ENCODE measurements at places on chromosomes 7 and 10.

DNA sequence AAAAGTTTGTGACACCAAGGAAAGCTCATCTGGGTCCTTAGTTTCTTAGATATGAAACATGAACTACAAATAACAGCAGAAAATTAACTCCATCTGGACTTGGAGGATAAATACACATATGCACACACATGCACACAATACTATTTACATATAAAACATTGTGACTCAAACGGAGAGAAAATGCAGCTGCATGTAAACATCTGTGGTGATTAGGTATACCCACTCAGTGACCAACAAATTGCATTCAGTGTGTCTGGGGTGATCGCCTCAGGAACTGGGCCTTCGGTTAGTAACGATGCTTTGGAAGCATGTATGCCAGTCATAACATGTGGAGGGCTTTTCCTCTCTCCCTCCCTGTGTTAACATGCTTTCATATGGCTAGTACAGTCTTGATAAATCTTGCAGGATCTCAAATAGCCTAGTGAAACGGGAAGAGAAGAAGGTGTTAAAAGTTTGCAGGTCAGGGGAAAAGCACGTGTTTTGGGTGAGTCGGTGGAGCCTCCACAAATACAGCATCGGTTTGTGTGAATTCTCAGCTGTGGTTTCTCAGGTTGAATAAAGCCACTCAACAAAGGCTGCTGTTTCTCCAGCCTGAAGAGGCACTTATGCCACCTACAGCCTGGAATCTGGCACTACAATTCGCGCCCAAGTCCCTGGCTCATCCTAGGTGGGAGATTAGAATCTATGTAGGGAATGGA, 8.7 kb upstream of the GLRX3 start:
- DNase-seq = peak; percentile 69

DNA sequence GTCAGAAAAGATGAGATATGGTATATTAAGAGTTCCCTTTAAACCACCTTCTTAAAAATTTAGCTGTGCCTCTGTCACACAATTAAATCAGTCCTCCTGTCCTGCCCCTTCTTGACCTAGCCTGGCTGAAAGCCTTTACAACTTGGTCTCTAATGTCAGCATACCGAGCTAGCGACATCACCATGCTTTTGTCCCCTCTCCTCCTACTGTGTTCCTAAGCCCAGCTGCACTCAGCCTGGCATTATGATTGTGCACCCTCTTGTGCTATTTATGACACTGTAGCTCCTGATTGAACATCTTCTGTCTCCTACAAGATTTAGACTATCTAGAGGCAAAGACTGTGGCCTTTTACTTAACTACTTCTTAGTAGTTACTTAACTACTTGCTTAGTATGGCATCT, 29.2 kb downstream of the TDRD1 start:
- no peak for DNase-seq

DNA sequence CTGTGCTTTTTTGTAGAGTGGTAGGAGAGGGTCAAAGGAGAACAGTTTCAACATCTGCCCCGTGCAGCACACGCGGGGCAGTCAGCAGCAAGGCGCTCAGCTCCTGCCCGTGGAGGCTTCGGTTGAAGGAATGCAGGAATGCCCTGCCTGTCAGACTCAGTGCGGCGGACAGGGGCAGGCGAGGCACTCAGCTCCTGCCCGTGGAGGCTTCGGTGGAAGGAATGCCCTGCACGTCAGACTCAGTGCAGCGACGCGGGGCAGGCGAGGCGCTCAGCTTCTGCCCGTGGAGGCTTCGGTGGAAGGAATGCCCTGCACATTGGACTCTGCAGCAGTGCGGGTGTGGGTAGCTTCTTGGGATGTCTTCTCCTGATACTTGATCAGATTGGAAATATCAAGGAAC, 37.0 kb downstream of the PPP2R2D start:
- no peak for DNase-seq

- peak; percentile 78 for DNase-seq
Observed at GRCh38 chr10:36779238-36779846, 346.1 kb upstream of the ANKRD30A start.

GRCh38 chr10:18179891-18180290, 39.7 kb downstream of the CACNB2 start:
- peak; percentile 75 for DNase-seq

DNA sequence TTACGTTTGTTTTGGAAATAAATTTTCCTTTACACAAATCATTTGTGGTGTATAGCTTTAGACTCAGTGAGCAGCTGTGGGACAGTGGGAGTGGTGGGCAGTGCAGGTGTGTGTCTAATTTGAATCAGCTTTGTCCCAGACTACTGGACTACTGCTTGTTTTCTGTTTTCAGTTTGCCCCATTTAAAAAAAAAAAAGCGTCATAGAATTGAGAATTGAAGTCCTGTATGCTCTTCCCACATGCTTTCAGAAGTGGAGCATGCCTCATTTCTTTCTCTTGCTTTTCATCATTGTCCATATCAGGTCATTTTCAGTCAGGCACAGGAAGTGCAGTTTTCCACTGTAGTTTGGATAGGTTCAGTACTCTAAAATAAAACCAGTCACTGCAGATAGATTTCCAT, 66.1 kb downstream of the SHH start:
- DNase-seq = no peak

DNA sequence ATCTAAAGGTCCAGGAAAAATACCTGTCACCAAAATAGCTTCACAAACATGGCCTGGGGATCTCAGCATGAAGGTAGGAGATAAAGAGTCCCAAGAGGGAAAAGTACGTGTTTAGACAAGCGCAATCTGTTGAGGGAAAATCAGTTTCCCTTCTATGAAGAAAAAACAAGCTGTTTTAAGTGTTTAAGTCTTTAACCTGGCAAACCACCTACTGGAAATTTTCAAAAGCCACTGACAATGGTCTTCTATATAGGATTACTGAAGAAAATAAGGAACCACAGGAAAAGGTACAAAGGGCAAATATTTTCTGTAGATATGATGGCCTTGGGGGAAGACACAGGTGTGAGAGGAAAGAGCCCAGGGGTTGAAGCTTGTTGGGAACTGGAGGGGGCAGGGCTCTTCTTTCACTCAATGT, 21.2 kb downstream of the ALDH18A1 start:
- DNase-seq = no peak

GRCh38 chr7:134060874-134061273, 66.3 kb upstream of the LRGUK start:
- DNase-seq = no peak

DNA sequence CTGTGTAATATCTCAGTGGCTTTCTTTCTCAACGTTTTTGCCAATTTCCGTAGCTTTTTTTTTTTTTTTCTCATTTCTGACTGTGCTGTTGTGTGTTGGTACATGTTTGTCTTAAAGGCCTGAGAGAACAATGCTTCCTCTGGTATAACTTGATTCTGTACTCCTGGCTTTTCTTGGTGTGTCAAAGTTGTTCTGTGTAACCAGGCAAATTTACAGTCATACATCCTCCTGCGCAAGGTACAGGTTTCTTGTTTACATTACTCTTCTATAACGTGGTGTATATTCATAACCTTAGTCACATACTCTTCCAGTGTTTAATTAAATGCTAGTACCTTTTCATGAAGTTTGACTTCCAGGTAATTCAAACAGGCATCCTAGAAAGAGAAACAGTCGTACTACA, 8.3 kb upstream of the ARHGAP12 start:
- no peak for DNase-seq

- DNase-seq = no peak
Observed at GRCh38 chr7:155285423-155285822, 12.3 kb upstream of the INSIG1 start.

- DNase-seq = no peak
Observed at GRCh38 chr10:73060738-73061635, 35.7 kb downstream of the P4HA1 start.

DNA sequence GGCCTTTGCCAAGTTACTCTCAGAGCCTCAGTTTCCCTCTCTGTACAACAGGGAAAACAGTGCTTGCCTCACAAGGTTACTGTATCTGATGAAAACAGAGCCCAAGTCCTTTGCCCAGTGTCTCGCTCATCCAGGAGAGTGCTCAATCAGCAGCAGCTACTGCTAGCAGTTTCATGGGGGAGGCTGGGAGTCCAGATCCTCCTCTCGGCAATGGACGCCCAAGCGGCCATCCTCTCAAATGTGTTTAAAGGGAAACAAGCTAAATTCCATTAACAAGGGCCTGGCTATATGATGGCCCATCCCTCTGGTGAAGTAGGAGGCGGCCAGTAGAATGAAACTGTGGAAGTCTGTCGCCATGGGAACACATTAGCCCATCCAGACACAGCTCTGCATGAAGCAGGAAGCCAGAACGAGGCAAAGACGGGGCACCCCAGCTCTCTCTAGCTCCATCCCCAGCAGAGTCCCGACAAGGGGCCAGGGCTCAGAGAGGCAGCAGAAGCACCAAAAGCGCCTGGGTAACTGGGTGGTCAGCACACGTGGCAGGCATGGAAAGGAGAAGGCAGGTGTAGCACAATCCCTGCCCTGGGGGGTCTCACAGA, 35.2 kb downstream of the FAM53B start:
- DNase-seq = peak; percentile 53

- no peak for DNase-seq
Observed at GRCh38 chr10:78995987-78996791, 72.6 kb upstream of the ZMIZ1 start.

GRCh38 chr10:114624951-114625780, 32.9 kb downstream of the ABLIM1 start:
- DNase-seq = no peak

DNA sequence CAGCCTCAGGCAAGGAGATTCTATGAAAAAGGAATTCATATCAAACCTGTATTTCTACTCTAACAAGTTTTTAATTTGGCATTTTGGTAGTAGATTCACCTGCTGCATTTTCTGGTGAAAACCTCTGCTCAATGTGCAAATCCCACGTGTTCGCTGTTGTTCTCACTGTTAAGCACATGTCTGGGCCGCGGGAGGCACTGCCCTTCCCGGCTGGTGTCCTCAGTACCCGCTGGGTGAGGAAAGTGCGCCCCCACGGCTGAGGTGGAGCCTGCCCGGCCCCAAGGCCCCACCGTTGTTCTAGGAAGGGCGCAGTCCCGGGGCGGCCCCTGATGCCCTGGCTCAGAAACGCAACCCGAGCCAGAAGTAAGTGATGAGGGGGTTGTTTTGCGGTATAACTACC, 193.4 kb upstream of the VWC2 start:
- no peak for DNase-seq

- DNase-seq = peak; percentile 34
Observed at GRCh38 chr7:25359471-25360059, 131.3 kb upstream of the NPVF start.

DNA sequence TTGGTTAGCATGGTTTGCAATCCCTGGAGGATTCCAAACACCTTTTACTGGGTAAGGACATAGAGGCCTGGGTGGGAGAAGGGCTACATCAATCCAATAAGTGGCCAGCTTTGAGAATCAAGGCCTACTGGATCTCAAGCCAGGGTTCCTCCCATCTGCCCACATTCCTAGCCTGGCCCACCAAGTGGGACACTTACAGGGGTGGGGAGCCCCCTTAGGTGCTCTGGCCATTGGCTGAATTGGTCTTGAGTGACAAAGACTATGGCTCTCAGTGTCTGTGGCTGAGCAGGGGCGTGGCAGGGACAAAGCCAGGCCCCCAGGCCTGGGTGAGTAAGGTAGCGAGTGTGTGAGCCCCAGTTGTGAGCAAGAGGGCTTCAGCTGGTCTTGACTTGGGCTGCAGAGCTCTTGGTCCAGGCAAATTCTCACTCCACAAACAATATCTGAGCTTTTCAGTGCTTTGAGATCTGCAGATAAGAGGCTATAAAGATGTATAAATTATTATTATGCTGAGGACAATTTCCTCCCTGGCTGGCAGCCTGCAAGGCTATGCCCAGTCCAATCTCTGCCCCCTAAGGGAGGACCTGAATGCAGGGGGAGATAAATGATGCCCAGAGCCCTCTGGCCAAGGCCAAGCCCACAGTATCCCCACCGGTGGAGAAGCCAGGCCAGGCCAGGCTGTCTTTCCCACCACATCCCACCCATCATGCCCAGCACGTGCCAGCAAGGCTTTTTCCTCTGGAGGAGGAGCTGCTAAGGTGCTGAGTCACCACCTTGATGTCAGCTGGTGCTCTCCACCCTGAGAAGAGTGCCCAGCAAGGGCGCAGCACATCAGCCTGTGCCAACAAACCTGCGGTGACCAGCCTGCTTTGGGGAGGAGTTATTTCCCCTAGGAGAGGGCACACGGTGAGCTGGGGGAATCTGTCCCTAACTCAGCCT, 80.7 kb upstream of the DUSP5 start:
- DNase-seq = no peak

DNA sequence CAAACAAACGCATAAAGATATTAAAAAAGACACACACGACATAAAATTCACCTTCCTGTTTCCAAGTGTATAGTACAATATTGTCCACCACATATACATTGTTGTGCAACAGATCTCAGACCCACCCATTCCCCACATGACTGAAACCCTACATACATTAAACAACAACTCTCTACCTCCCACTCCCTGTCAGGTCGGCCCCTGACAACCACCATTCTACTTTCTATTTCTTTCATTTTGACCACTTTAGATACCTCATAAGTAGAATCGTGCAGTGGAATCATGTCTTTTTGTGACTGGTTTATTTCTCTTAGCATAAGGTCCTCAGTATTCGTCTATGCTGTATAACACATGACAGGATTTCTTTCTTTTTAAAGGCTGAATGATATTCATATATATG, 320.5 kb downstream of the BBS9 start:
- DNase-seq = no peak

DNA sequence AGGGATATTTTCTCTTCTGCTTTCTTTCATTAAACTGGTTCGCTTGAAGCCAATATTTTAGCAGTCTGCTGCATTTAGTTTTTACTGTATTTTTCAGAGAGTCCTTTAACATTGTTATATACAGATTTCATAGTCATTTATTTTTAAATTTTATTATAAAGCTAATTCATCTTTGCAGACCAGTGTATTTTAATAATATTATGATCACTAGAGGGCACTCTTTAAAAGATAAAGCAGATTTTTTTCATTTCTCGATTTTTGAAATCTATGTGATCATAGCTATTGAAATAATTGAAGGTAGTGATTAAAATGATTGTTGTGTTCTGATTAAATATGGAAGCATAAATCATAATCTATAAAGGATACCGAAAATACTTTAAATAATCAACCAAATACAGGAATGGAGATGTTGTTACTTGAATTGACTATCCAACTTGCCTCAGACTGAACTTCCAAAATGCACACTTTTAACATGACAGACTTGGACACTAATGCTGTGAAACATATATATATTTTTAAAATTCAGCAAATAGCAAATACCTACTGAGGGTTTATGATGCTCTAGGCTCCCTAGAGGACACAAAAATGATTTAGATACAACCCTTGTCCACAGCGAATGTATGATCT, 35.2 kb downstream of the ST7 start:
- no peak for DNase-seq

DNA sequence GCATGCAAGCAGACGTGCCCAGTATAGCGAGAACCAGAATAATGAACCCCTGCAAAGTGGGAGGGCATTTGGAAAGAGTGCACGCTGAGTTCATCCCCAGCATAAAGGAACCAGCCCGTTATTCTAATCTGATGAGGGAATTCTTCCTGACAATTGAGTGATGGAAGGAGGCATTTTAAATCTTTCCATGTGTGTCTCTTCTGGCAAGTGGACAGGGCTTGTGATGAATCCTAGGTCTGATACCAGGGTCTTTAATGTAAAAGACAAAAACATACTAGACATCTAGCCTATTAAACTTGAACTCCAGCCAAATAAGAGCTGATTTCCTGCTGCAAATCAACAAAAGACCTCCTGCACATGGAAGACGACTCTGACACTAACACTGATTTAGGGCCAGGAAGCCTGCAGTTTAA, 301.2 kb downstream of the DPP6 start:
- no peak for DNase-seq
